NK-92 treated with Interleukin-12 subunit alpha and Interleukin-12 subunit beta, amount 100 ng/mL, for 24 hours (cell line): ENCODE measurements at places on chromosomes 1 and 21.

DNA sequence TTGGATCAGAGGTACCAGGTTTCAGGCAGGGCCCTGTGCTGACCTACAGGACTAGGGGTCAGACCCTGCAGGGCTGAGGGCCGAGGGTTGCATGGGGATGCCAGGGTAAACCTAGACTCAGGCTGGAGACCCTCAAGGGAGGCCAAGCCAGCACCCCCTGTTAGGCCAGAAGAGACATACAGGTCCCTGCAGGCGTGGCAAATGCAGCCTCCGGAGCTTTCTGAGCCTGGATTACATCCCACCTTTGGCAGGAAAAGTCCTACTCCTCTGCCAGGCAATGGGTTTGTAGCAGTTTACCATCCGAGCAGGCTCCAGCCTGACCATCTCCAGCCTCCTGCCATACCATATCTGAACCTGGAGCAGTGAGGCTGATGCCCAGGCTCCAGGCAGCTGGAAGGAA, 425.3 kb downstream of the NPHP4 start:
- no peak for DNase-seq

DNA sequence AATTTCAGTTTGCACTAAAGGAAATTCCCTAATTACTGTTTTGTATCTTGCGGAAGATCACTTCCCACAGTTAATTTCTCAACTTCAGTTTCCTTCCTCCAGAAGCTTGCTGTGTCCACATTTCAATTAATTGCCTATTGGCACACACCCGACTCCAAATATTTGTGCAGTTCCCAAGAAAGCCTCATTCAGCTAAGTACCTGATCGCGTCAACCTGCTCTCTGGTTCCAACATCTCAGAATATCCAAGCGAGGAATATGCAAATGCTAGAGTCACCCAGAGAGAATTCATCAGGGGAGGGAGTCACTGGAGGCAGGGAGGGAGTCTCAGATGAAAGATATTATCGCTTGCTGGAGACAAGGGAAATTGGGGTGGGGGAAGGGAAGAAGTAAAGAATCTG, 351.3 kb downstream of the RRAGC start:
- DNase-seq = no peak

DNA sequence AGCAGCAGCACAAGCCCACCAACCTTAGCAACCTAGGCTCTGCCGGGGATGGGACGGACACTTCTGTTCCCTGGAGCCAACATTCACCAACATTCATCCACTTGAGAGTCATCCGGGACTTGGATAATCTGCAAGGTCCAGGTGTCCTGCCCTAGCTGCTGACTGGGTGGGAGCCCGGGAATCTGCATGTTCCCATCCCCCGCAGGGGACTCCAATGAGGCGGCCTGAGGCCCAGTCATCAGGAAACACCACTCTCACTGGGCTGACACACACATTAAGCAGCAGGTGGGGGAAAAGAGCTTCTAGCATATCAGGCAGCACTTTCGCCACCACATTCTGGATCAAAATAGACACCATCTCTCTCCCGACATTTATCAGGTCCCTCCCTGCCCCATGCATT, 38.4 kb upstream of the CCSAP start:
- DNase-seq = no peak

DNA sequence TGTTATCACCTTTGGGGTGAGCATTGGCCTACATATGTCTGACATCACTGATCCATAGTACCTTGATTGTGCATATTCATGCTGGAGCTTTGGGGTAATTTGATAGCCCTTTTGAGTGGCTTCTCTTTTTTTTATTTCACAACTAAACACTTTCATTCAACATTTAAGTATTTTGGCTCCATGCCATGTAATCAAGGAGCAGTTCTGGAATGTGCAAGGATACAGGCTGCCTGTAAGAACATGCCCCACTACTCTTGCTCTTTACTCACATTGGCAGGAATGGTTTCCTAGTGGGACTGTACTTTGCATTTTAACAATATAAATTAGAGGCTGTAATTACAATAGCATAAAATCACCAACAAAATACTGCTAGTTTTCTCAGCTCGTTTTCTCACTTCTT, 300.7 kb upstream of the SPAG17 start:
- DNase-seq = no peak

DNA sequence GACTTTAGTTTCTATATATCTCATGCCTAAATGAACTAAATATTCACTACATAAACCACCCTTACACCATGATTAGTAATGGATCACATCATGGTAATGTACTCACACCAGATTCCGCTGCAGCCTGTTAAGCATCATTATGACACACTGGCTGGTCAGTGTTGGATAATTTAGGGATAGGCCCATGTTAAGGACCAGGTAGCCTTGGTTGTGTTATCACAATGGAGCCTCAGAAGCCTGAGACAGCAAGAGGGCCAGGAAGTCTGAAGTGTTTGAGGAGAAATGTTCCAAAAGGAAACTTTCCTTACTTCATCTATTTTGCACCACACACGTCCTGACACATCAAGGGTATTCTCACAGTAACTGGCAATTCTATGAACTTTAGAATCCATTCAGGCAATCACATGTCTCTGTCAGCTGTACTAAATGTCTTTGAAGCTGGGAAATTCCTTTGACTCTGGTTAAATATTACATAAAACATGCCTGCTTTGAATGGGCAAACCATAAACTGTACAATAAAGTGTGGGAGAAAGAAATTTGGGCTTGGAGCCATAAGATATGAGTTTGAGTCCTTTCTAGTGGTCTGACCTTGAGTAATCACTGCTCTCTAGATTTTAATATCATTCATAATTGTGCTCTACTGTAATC, 105.3 kb upstream of the DPT start:
- no peak for DNase-seq

GRCh38 chr1:3717041-3717714, 35.1 kb upstream of the CCDC27 start:
- no peak for DNase-seq

- no peak for DNase-seq
Measured at GRCh38 chr1:85463731-85464496, 1.0 kb downstream of the DDAH1 start.

GRCh38 chr1:55828044-55828443, 612.9 kb upstream of the USP24 start:
- no peak for DNase-seq

DNA sequence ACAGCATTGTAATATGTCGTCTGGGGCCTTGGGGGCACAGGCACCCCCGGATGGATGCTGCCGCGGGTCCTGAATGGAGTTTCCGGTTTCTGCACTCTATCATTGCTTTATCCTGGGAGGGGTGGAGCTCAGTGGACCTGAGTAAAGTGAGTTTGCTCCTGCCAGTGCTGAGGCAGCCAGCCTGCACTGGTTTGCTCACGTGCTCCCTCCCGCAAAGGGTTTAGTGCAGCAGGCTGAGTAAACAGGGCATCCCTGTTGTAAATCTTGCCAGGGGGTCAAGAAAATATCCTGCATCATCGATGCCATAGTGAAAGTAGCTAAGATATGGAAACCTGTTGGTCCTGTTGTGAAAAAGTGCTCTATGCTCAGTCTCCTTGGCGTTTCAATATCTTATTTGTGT, 85.6 kb upstream of the BRINP3 start:
- DNase-seq = no peak

GRCh38 chr1:9311479-9311878, 18.8 kb downstream of the SPSB1 start:
- no peak for DNase-seq
